ENCODE measurements at places on chromosomes 4 and X. TPM values are rescaled to one million over a fixed set of nuclear protein-coding genes. Genes with fewer than 3 reads are reported as not detected.

DNA sequence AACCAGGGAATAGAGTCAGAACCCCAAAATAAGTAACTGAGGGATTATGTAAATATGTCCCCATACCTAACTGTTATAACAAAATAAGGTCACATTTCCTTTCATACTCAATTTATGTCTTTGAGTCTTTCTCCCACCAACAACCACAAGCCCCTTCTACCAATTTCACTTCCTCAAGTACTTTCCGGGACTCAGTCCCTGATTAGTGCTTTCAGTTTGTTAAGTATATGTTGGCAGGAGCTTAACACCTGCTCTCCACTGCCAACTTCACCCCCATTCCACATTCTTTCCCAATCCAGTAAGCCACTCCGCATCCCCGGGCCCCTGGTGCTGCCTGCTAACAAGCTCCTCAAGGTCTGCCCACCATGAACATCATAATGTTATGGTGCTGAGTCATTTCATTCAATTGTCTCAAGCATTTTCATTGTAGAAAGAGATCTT is 71.3 kb upstream of the SPRY1 start:
- no peaks in the 10 kb centered on the region for H3K36me3 ChIP-seq
- H3K27me3 ChIP-seq = no peaks in the 10 kb centered on the region
- no peak for DNase-seq
- no peaks in the 10 kb centered on the region for H3K4me1 ChIP-seq

CXCL5 gene
- total RNA-seq = 1,906 TPM

ZAR1 gene
- total RNA-seq = not detected

TRAPPC2 gene
- 25.1 TPM for total RNA-seq

DNA sequence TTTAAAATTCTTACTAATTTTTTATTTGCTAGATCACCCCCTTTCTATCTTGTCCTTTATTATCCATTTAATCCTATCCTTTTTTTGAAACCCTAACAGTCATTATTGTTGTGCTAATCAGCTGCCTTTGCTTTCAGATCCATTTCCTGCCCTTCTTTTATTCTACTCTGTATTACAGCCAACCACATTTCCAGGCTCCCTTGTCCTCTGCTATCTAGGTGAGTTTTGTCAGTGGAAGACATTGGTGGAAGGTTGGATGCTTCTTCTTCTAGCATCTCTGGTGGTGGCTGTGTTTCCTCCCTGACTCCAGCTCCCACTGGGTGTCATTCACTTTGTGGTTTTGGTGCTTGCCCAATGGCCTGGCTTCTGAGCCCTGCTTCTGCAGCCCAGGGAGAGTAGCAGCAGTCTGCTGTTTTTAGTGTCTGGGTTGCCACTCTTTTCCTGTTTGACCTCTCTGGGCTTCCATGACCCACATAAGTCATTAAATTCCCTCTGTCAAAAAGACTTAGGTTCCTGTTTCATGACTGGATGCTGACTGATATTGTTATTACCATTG is 225.2 kb upstream of the PGRMC2 start:
- no peak overlapping the region for H3K4me3 ChIP-seq
- no peaks in the 10 kb centered on the region for H3K36me3 ChIP-seq
- no peaks in the 10 kb centered on the region for H3K27me3 ChIP-seq
- H3K27ac ChIP-seq = no peak overlapping the region
- no peak for DNase-seq

DNA sequence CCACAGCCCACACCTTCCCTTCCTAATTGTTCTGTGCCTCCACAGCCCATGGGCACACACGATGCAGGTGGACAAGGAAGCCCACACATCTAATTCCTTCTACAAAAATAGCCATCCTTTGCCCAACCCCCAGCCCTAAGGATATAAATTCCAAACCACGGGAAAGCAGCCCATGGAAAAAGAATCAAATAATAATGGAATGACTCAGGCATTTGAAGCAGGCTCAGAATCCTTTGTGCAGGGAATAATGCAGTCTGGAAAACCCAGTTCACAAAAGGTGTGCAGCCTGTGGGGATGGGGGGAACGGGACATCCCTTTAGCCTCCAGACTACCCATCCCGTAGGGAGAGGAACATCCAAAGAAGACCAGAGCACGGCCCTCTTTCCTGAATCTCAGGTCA is 342.3 kb upstream of the GALNT7 start:
- no peak for DNase-seq
- H3K27me3 ChIP-seq = no peaks in the 10 kb centered on the region
- H3K27ac ChIP-seq = no peak overlapping the region
- no peaks in the 10 kb centered on the region for H3K36me3 ChIP-seq
- H3K4me1 ChIP-seq = no peaks in the 10 kb centered on the region

GRCh38 chr4:141026900-141027299 is 106.4 kb downstream of the RNF150 start:
- H3K27me3 ChIP-seq = peaks cover 31% of the 10 kb centered on the region
- no peak for DNase-seq
- H3K4me3 ChIP-seq = no peak overlapping the region
- no peaks in the 10 kb centered on the region for H3K36me3 ChIP-seq
- H3K27ac ChIP-seq = no peak overlapping the region

GRCh38 chr4:138716559-138717335 is 298.8 kb upstream of the NOCT start:
- no peak overlapping the region for H3K4me3 ChIP-seq
- no peak for DNase-seq
- H3K36me3 ChIP-seq = no peaks in the 10 kb centered on the region
- no peak overlapping the region for H3K27ac ChIP-seq

GSX2 gene
- total RNA-seq = not detected

- H3K4me3 ChIP-seq = no peak overlapping the region
- DNase-seq = no peak
- H3K27me3 ChIP-seq = peaks cover 15% of the 10 kb centered on the region
Measured at GRCh38 chrX:129679901-129680300, 25.1 kb upstream of the APLN start.

DNA sequence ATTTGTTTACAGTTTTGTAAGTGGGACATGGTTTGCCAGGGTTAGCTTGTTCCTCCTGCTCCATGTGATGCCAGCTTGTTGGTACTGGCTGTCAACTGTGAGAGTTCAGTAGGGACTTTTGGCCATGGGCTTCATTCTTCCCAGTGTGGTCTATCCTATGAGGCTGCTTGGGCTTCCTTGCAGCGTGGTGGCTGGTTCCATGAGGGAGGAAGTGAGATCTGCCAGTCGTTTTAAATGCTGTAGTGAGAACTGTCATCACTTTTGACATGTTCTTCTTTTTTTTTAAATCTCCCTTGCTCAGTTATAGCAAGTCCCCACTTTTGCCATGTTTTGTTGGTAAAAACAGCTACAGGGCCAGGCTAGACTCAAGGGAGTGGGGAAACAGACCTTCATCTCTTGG is 15.9 kb downstream of the NSD2 start:
- no peak for DNase-seq
- no peaks in the 10 kb centered on the region for H3K27me3 ChIP-seq
- H3K27ac ChIP-seq = no peak overlapping the region
- H3K4me1 ChIP-seq = no peaks in the 10 kb centered on the region
- no peaks in the 10 kb centered on the region for H3K36me3 ChIP-seq

- no peaks in the 10 kb centered on the region for H3K4me1 ChIP-seq
- no peak for DNase-seq
- H3K4me3 ChIP-seq = no peak overlapping the region
Measured at GRCh38 chr4:629915-630641, 4.7 kb downstream of the PDE6B start.

Measured in Calu3 (cell line).